Stromal cell of bone marrow (primary cell): ENCODE measurements at places on chromosomes 1 and 21.

DNA sequence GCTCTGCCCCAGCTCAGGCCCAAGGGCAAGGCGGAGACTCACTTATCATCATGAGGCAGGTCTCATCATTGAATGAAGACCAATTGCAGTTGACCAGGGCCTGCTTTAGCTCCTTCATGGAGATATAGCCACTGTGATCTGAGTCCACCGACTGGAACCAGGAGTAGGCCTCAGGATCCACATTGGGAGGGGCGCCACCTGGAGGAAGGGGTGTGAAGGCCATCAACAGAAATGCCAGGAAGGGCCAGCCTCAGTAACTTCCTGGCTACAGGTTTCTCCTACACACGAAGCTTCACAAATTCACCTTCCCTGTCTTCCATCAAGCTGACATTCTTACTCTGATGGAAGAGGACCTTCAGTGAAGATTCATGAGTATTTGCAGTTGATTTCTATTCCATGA, 11.6 kb downstream of the PEF1 start:
- no peak for DNase-seq

DNA sequence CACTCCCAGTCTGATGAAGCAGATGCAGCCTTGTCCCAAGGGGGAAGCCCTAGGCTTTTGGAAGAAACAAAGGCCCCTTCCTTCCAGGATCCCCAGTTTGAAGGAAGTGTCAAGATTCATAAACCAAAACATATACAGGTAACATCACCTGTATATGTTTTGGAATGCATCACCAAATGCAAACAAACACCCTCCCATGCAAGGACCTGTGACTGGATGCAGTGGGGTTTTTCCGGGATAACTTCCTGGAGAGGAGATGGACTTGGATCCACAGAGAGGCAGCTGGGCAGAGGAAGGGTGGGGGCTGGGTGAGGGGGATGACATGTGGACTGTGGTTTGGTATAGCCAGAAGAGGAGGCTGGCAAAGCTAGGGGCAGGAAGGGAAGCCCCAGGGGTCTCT, 1.5 kb upstream of the PLA2G2F start:
- no peak for DNase-seq

DNA sequence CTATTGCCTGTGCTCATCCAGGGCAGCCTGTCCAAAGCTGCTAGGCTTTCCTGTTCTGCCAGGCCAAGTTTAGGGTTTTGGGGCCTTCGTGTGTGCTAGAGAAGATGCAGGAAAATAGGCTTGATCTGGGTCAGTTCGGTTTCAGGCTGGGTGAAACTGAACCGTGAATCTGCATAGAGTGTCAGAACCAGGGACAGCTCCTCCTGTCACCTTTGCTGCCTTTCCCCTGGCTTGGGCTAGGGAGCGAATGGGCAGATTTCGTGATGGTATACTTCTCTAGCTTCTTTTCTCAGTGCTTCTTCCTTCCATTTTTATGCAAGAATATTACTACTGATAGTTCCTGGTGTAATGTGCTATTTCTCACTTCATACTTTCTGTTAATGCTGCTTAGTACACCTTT, 6.0 kb upstream of the AGO1 start:
- peak; percentile 5 for DNase-seq

- no peak for DNase-seq
These were observed 38.6 kb upstream of the GADD45A start for GRCh38 chr1:67646145-67647035.

GRCh38 chr1:156645666-156646065, 3.7 kb downstream of the BCAN start:
- no peak for DNase-seq

DNA sequence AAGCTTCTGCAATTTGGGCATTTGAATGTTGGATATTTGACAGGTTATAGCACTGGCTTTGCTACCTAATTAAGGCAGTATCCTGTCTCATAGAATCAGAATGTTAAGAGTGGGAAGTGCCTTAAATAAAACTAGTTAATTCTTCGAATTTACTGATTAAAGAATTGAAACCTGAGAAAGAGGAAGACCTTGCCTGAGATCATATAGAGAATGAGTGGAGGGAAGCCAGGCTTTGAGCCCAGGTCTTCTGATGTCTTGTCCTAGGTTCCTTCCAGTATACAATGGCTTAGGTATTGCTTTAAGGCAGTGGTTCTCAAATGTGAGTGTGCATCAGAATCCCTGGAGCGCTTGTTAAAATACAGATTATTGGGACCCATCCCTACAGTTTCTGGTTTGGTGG, 20.9 kb upstream of the SH3BGRL3 start:
- no peak for DNase-seq

DNA sequence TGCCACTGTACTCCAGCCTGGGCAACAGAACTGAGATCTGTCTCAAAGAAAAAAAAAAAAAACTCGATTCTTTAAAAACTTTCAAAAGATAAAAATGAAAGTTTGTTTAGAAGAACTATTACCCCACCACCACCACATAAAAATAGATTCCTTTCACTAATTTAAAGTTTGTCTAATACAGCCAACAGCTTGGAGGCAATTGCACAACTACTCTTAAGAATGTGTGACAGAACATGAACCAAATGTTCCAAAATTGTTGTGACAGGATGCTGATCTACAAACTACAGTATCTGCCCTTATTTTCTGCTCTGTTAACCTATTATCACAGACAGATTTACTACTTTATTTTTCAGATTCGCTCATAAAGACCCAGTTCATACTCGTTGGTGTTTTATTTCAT, 5.5 kb upstream of the TGFBR3 start:
- no peak for DNase-seq
